ENCODE measurements at places on chromosomes 12 and 14.
A peak's percentile ranks its signal among the peaks of the same experiment; 100 is the strongest.

GRCh38 chr14:51845811-51846210 lies 14.6 kb upstream of the GNG2 start:
- no peak for DNase-seq

- no peak for DNase-seq
Observed at GRCh38 chr14:91377700-91378652, 39.6 kb downstream of the CCDC88C start.

DNA sequence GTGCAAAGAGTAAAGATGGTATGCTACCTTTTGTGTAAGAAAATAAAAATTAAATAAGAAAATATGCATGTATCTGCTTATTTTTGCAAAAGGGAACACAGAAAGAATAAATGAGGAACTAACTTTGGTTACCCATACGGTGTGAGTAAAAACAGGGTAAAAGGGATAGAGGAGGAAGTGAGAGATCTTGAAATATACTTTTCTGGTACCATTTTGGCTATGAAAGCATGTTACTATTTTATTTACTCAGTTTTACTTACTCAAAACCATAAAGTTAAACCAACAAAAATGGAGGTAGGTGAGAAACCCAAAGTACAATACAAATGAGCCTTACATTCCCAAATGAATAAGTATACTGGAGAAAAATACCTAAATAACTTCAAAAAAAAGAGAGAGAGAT lies 122.0 kb upstream of the EGLN3 start:
- DNase-seq: no peak

GRCh38 chr12:56280849-56281248 lies 14.1 kb downstream of the COQ10A start:
- no peak for DNase-seq

GRCh38 chr14:100844846-100845245 lies 18.9 kb downstream of the MEG3 start:
- no peak for DNase-seq

GRCh38 chr12:121799842-121800693 lies 3.7 kb upstream of the SETD1B start:
- DNase-seq: peak; percentile 79

DNA sequence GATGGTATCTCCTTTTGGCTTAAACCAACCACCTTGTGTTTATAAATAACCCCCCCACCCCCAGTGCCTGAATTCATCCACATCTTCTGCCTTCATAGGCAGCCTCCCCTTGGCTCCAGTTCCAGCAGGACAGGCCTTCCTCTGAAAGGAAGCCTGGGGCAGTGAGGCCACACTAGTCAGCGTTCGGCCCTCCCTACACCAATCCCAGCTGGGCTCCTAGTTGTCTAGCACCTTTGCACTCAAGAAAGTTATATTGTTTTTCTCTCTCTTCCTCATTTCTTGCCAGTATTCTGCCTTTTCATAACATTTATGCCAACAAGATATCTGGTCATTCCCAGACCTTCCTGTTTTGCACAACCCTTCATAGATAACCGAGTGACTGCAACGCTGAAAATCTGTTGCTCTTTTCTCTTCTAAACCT lies 73.1 kb upstream of the ACTN1 start:
- DNase-seq: no peak

GRCh38 chr14:77508249-77508648 lies 9.6 kb upstream of the ISM2 start:
- no peak for DNase-seq

GRCh38 chr12:101933866-101934514 lies 56.6 kb downstream of the DRAM1 start:
- no peak for DNase-seq

DNA sequence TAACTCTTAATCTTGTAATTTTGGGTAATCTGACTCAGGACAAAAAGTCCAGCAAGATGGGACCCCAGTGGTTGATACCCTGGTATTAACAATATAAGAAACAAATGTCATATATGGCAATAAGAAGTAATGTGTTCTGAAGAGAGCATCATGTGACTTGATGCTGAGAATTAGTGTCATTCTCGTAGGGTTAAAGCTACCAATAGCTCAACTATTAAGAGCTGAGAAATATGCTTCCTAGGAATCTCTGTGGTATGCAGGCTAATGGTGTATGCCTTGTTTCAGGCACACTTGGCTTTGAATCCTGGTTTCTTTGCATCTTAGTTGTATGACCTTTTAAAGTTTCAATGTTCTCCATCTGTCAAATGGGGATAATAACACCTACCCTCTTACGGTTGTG lies 9.1 kb downstream of the MYRFL start:
- DNase-seq: no peak

DNA sequence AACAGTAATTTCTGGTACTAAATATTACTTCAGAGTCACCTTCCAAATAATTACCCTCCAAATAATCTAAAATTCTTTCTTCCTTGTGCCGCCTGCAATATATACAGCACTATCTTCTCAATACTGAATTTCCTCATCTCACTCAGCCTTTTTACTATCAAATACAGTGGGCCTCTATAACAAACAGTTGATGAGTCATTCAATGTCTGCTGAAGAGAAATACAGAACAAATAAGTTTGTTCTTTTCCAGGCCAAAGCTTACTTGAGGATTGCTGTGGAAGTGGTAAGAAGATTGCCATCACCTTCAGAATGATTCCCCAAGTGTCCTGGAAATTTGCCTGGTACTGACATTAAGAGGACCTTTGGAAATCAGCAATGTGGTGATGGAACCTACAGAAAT lies 218.2 kb upstream of the ARHGAP5 start:
- DNase-seq: no peak

DNA sequence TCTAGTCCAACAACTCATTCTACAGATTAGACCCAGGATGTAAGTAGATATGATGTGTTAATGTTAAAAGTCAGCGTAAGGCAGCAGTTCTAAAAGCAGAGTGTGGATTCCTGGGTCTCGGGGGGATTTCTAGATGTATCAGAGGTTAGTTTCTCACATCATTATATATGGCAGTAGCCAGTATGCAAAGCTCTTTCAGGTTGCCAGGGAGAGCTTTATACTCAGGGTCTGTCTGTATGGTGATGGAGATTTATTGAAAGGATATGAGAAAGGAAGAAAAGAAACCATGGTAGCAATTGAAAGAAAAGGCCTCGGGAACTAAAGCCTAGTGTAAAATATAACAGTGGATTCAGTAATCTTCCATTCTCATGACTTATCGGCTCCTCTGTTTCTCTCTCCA lies 26.2 kb upstream of the PAWR start:
- no peak for DNase-seq

DNA sequence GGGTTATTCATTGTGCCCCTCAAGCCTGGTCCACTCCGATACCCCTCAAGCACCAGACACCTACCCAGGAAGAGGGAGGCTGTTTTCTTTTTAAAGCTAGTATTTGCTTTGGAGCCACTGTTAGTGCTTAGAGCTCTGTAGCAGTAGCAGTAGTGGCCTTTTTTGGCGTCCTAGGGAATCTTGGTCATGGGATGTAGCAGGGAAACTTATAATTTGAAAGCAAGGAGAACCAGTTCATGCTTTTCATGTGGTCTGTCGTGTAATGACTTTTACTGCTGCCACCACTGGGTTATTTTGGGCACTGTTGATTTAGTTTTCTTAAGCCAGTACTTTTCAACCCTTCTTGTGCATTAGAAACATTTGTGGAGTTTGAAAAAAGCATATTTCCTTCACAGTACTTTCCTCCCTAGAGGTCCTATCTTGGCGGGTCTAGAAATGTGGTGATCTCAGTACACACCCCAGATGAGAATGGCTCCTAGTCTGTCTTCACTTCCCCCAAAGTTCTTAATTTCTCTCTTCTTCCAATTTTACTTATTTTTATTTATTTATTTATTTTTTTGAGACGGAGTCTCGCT lies 49.7 kb downstream of the MARK3 start:
- no peak for DNase-seq

DNA sequence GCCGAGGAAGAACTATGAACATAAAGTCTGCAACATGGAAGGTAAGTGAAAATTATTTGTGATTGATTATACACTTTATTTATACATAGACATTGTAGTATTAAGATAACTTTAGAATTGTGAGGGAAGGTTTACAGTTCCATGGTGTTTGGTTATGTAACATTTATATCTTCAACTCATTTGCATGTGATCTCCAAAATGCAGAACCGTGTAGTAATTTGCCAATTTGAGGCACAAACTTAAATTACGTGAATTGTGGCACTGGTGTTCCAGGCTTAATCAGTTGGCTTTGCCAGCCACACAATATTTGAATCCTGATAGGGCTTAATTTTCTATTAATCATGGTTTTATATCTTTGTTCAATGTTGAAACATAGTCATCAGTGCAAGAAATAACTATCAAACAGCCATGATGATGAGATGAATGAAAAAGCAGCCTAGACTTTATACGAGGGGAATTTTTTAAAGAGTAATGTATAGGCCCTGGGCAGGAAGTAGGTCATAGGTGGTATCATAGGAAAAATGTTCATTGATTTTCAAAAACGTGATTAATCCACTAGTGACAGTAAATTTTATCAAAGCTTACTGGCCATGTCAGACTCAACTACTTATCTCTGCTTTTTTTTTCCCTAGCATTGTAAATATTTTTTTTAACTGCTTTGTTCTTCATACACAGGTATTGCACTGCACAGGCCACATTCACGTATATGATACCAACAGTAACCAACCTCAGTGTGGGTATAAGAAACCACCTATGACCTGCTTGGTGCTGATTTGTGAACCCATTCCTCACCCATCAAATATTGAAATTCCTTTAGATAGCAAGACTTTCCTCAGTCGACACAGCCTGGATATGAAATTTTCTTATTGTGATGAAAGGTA lies 31.7 kb downstream of the HIF1A start:
- DNase-seq: no peak

DNA sequence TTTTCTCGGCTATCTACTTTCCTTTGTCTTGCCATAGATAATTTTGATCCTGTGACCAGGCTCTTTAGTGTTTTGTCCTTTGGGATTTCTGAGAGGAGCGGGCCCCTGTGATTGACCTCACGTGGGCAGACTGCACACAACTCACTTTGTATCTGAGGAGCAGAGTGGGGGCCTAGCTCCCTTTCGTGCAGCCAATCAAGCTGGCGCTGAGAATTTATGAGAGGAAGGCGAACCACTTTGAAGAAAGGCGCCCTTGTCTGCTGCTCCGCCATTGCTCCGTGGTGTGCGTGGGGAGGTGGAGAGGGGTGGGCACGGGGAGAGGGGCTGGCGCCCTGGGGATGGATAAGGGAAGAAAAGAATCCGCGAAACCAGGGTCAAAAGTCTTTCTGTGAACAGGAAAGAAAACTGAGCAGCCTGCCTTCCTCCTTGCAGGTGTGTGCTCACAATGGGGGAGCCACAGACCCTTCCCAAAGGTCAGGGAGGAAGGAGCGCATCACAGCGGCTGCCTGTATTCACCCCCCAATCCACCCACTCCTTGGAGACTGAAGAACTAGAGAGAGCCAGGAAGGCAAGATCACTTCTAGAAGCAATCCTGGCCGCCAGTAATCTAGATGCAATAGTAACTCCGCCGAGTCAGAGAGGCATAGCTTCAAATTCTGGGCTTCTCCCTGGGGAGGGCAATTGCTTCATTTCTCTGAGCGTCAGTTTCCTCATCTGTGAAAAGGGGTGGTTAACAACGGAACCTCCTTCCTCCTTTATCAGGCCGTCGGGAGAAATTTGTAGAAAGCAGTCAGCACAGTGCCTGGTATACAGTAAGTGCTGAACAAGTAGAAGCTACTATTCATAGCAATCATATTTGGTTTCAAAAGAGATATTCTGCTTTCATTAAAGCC lies 24.9 kb upstream of the MED13L start:
- no peak for DNase-seq

GRCh38 chr12:24776861-24777260 lies 172.0 kb downstream of the BCAT1 start:
- no peak for DNase-seq

DNA sequence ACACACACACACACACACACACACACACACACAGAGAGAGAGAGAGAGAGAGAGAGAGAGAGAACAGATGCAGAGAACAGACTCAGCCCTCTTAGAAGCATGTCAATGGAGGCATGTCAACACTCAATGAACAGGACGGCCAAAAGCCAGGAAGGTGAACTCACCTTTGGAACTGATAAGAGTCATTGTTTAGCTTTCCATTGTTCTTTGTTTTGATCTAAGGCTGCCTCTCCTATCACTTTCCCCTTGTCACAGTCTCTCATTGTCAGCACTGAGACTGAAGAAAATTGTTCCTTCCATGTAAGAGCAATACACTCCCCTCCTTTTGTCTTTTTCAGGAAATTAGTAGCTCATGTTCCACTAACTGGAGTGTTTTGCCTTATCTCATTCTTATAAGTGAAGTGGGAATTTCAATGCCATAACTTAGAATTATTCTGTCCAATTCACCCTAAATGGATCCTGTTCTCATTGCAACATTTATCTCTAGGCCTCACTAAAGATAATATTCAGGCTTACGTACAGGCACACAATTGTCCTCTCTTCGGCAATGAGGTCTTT lies 218.0 kb downstream of the DUSP6 start:
- no peak for DNase-seq

DNA sequence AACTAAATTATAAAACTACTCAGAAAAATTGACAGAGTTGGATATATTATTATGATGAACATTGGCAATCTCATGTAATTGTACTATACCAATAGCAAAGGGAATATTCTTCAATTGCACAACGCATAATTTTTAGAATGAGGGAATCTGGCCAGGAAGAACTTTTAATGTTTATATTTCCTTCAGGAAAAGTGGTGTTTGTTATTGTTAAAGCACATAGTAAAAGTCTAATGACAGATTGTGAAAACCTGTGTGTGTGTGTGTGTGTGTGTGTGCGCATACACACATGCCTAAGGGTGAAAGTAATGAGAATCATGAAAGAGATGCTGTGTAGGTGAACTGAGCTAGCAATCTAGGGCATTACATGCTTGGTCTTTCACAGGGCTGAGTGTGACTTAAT lies 877.7 kb downstream of the SLC6A15 start:
- DNase-seq: no peak

DNA sequence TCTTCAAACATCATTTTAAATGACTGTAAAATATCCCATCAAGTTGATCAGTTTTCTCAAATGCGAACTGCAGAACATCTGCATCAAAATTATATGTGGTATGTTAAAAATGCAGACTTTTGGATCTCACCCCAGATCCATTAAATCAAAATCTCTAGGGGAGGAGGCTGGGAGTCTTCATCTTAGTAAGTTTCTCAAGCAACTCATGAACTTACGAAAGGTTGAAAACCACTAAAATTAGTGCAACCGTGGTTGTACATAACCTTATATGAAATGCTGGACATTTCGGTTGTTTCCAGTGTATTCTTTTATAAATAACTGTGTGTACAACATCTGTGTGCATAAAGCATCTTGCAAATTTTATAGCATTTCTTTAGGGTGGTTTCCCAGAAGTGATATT lies 39.2 kb downstream of the ZFP36L1 start:
- DNase-seq: no peak

GRCh38 chr12:83186419-83186818 lies 499.7 kb downstream of the TMTC2 start:
- no peak for DNase-seq

DNA sequence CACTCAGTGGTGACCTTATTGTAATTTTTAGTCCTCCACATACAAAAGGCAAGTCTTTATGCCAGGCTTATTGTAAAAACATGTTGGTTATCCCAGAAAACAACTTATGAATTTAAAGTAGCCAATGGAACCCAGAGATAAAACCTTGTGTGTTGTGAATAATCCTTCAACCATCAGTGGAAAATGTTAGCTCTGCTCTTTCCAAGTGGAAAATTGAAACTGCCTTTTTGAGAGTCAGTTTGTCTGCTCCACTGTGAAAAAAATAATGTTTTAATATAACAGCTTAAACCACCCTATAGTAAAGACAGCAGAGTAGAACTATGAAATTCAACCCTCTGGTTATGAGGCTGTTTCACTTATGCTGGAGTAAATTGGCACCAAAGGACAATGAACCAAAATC lies 112.0 kb downstream of the TTLL5 start:
- DNase-seq: no peak

GRCh38 chr12:128970941-128971340 lies 117.7 kb downstream of the GLT1D1 start:
- no peak for DNase-seq

All from PC-9 (cell line).